ENCODE measurements at places on chromosomes 12 and 14.
A peak's percentile ranks its signal among the peaks of the same experiment; 100 is the strongest.

- DNase-seq: no peak
Observed at GRCh38 chr12:80190001-80190400, 90.7 kb downstream of the OTOGL start.

DNA sequence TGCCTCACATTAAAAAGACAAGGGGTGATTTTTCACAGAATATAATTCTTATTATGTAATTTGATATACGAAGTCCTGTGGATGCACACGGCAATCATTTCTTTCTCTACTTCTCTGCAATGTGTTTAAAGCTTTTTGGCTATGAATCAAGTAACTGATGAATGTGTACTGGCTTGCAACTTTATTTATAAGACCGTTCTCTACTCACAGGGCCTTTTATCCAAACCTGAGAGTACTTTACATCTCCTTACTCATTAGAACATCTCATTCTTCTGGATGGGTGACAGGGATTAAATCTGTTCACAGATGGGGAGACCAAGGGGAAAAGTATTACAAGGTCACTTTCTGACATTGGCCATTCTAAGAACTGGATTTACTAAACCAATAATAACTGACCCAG is 215.8 kb upstream of the DIO2 start:
- DNase-seq: no peak

GRCh38 chr12:112862636-112863290 is 44.0 kb upstream of the OAS1 start:
- no peak for DNase-seq

DNA sequence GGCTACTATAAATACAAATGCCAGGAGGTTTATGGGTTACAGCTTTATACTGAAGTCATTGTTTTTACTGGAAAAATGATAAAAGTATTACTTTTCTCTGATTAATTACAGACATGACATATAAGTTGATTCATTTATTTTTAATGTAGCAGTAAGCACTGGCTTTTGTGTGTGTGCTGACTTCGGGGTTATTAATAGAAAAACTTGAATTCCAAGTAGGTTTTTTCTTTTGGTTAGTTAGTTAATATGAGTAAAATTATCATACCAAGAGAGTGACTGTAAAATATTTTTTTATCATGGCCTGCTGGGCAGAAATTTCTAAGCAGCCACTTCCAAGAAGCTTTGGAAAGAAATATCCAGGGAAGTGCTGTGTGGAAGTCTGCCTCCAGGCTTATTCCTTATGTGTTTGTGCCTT is 56.4 kb downstream of the IFT81 start:
- no peak for DNase-seq

DNA sequence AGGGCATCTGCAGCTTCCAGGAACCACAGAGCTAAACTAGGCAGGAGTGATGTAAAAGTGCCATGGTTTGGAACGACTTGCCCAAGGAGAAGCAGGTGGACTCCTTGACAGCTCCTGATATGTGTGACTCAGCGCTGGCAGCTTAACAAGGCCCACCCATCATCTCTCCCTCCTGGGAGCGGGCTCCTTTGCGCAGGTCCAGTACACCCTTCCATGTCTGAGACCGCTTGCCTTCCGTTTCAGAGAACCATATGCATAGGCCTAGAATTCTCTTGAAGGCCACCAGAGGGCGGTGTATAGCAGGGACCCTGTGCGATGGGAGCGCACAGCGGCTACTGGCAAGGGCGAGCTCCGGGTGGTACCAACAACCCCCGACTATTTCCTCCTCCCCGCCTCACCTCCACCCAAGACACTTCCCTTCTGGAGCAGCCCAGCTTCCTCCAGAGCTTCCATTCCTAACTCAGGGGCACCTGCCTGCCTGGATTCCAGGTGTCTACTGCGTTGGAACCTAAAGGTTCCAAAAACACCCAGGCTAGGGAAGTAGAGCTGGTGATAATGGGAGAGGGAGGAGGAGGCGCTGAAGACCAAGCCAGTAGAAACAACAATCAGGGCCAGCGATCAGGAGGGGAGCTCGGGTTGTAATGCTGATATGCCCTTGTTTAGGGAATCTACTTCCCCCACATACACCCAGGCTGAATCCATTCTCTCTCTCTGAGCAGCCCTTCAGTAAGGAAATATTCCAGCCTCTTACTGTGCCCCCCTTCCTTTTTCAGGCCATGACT is 6.3 kb downstream of the DHH start:
- DNase-seq: peak; percentile 98

DNA sequence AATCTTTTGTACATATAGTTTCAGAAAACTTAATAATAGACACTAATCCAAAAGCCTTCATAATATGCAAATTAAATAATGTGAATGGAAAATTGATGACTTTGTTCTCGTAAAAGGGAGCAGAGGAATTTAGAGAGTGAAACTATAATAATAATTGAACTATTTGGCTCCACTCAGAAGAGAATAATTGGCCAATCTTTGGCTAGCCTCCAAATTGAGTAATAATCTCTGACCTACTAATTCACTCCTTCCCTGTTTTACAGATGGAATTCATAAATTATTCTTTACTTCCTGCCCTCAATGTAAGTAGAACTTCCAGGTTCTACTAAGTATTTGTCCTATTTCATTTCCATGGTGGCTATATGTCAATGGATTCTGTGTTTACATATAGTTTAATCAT is 15.8 kb downstream of the TRIM9 start:
- DNase-seq: no peak
